ENCODE measurements at places on chromosomes 7 and 10. TPM values are rescaled to one million over a fixed set of nuclear protein-coding genes. Genes with fewer than 3 reads are reported as not detected.

- no peak for DNase-seq
These were observed 1.4 kb downstream of the LARP4B start for GRCh38 chr10:929960-930624.

- peak; percentile 56 for DNase-seq
These were observed 91.4 kb downstream of the PPP1R3C start for GRCh38 chr10:91541481-91541880.

GRM3 gene
- polyA plus RNA-seq, result 0.14 TPM

DNA sequence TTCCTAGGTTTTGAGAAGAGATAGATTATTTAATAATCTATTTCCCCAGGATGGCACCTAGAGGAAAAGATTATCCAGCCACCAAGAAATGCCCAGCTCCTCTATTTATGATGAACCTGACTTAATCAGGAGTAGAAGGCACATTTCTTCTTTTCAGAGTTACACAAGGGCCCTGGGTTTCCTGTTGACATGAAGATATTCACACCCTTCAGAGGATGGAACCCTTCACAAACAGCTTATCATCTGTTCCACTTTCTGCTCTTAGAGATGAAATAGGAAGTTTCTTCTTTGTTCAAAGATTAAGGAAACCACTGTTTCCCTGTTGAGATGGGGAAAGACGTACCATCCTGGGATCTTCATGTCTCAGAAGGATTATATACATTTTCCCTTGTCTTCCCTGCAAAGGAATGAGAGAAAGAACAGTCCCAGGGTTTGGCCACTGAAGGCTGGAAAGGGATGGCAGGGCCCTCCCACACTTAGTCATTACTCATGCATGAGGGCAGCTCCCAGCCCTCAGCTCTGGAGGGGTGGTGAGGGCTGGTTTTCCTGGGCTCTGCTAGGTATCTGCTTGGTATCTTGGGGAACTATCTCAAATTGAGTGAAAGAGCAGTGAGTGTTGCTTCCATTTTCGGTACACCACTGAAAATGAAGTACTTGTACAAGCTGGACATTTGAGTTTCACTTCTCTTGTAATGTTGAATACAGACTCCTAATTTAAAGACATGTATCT lies 64.0 kb downstream of the MTPAP start:
- no peak for DNase-seq

KIAA1549 gene
- polyA plus RNA-seq, result 14.1 TPM

All from hindlimb muscle (tissue), 1 donor.